NCI-H1105 treated with DMSO at 0.1 percent for 48 hours (cell line): ENCODE measurements at places on chromosomes 11 and 22.
A peak's percentile ranks its signal among the peaks of the same experiment; 100 is the strongest.

DNA sequence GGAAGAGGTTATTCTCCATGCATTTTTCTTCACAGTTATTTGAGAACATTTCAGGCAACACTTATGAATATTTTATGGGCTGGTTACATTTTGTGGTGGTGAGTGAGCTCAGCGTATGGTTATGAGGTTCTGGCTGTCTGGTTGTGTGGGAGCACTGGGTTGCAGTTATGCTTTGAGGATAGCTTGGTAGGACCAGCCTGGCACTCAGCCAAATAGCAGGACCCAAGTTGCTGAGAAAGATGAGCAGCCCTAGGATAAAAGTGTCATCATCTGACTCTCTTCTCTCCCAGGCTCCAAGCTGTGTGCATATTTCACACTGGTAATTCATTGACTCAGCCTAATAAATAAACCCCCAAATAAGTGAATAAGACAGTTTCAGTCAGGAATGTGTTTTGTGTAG is 8.1 kb upstream of the SRSF8 start:
- DNase-seq: no peak

- no peak for DNase-seq
These were observed 1.8 kb downstream of the MTMR2 start for GRCh38 chr11:95922099-95922498.

- no peak for DNase-seq
These were observed 274.7 kb downstream of the CASP12 start for GRCh38 chr11:104623518-104623917.

GRCh38 chr11:102837646-102838045 is 5.8 kb downstream of the MMP3 start:
- DNase-seq: no peak

GRCh38 chr22:31367426-31367825 is 21.3 kb upstream of the PATZ1 start:
- DNase-seq: no peak

GRCh38 chr22:19687561-19688300 is 26.6 kb upstream of the SEPTIN5 start:
- DNase-seq: peak; percentile 8

- DNase-seq: no peak
These were observed 21.5 kb downstream of the RIBC2 start for GRCh38 chr22:45434981-45435380.

- no peak for DNase-seq
These were observed 759 bp downstream of the CPT1A start for GRCh38 chr11:68840661-68841653.

DNA sequence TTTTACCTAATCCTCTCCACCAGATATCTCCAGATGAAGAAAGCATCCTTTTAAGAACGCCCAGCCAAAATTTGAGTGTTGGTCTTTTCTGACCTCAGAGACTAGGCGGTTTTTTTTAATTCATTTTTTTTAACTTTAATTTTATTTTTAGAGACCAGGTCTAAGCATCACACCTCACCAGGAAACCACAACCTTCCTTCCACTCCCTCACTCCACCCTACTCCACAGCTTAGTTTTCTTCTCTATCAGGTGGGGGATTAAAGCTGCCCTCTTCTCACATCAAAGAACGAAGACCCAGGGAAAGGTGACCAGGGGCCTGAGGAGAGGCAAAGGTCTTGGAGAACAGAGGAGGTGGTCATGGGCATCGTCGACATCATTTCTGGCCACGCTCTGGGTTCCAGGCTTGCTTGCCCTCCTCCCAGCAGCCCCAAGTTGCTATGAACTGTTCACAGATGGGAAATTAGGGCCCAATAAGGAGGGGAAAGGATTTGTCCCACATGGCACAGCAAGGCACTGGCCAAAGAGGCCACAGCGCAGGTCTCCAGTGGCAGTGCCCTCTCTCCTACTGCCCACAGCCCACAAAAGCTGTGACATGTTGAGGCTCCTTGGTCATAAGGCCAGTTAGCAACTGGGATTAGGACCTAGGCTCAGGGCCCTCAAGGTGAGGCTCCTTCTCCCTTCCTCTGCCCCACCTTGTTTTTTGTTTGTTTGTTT is 1.4 kb upstream of the PEX16 start:
- DNase-seq: no peak

DNA sequence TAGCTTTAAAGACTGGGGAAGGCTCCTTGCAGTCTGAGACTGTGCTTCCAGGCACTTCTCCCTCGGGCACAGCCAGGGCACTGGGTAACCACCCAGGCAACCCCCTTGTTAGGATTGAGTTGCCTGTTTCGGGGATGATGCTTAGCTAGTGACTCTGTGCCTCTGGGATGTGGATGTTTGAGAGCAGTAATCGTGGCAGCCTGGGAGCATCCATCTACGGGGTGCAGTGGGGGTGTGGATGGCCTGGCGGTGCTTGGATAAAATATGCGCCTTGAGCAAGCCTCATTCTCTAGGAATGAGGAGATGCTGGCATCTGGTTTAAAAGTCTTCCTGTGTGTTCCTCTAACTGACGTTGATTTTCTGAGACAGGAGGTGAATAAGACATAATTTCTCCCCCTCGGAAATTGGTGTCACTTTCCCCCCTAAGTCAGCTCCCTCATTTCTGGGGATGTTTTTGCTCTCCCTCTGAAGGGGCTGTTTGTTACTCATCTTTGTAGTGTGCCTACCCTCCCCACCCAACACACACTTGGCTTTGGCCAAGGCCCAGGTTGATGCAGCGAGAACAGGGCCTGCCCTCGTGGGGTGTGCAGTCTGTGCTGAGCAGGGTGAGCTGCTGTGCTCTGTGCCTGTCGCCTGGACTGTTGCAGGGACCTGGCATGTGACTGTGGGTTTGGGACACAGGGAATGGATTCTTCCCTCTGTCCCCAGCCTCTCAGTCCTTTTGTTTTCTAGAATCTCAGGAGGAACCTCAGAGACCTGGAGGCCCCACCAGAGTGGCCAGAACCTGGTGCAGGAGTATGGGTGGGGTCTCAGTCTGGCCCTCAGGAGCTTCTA is 2.0 kb downstream of the GNAZ start:
- DNase-seq: no peak

GRCh38 chr22:20882855-20883254 is 24.0 kb downstream of the SNAP29 start:
- DNase-seq: no peak

DNA sequence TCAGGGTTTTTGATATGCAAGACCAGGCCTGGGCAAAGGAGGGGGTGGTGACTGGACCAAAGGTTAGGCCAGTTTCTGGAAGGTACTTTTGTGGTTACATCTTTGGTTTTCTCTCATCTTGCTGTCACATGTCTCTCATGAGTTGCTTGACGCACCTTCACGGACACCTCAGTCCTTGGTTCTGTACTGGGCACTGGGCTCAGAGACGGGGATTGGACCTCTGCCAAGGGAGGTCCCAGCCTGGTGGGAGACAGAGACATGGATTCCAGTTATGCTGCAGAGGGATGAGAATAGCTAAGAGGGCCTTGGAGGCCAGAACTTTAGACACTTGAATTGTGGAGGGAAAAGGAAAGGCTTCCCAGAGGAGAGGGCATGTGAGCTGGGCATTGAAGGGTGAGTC is 1.7 kb downstream of the USP35 start:
- DNase-seq: no peak

DNA sequence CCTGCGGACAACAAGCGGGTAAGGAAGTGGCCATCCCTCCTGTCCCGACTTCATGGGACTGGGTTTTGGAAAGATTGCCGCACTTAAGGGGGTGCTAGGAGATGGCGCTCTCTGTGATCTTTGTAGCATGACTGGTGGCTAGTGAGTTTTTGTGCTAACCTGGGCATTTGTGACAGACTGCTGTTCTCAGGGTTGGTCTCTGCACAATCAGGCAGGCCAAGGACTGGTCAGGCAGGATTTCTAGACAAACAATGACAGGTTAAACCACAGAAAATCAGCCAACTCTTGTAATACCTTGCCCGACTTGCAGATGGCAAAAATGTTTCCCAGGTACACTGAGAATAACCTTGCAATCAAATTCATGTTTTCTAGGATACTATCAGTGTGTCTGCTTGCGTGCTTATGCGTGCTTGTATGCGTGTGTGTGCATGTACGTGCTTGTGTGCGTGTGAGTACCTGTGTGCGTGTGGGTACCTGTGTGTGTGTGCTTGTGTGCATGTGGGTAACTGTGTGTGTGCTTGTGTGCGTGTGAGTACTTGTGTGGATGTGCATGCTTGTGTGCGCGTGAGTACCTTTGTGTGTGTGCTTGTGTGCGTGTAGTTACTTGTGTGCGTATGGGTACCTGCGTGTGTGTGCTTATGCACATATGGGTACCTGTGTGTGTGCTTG is 25.6 kb upstream of the SORL1-AS1 start:
- DNase-seq: no peak

GRCh38 chr22:42500836-42501179 is 18.8 kb downstream of the RRP7A start:
- DNase-seq: no peak

GRCh38 chr22:47393191-47393590 is 630.7 kb downstream of the TBC1D22A start:
- DNase-seq: no peak

GRCh38 chr11:126452241-126453101 is 97.0 kb downstream of the ST3GAL4 start:
- no peak for DNase-seq

DNA sequence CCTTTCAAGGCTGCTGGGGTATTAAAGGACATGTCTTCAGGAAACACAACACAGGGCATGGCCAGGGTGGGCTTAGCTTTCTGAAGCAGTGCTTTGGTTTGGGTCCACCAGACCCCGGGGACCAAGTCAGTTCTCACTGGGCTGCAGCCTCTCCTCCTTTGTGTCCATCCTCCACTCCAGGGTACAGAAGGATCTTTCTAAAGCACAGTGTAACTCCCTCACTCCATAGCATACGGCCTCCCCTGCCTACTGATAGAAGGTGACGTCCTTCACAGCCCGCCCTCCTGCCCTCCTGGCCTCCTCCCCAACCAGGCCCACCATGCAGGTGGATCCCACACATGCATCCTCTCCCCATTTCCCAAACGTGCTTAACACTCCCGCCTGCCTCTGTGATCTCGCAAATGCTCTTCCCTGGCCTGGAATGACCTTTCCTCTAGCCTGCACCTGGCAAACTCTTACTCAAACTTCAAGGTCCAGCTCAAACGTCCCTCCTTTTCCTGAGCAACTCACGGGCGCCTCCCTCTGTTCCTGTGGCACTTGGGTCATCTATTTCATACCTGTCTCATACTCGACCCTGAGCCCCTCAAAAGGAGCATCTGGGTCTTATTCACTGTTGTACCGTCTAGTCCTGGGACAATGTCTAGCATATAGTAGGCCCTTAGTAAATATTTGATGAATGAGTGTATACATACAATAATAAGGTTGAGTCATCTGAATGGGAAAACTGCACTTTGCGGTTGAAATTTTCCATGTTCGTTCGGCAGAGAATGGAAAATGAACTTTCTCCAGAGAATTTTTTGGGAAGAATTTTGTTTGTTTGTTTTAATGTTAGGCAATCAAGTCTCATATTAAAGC is 187.7 kb downstream of the EFCAB6 start:
- no peak for DNase-seq

DNA sequence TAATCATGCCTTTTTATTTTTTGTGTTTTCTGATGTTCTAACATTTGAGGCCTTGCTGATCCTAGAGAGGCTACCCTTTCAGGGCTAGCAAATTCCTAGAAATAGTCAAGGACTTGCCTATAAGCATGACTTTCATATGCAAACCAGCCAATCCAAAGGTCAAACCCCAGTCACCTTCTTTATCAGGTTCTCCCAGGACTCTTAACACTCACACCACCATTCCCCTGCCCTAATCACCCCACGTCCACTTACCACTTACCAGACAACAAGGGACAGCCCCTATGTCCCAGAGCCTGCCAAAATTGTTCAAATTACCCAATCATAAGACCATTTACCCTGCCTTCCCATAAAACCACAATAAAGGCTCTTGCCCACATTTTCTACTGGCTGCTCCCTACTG is 1339.8 kb downstream of the LRRC4C start:
- DNase-seq: no peak

GRCh38 chr11:73306069-73306841 is 1.8 kb upstream of the ARHGEF17 start:
- no peak for DNase-seq

GRCh38 chr11:2933375-2934020 is 4.3 kb upstream of the PHLDA2 start:
- DNase-seq: no peak

DNA sequence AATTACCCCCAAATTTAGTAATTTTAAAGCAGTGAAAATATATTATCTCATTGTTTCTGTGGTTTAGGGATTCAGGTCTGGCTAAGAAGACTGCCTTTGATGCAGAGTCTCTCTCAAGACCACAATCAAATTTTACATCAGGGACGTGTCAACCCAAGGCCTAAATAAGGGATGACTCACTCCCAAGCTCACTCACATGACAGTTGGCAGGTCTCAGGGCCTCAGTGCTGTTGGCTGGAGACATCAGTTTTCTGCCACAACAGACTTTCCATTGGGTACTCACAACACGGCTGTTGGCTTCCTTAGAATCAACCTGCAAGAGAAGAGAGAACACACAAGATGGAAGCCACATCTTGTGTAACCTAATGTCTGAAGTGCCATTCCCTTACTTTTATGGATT is 377.3 kb downstream of the FAM181B start:
- no peak for DNase-seq

DNA sequence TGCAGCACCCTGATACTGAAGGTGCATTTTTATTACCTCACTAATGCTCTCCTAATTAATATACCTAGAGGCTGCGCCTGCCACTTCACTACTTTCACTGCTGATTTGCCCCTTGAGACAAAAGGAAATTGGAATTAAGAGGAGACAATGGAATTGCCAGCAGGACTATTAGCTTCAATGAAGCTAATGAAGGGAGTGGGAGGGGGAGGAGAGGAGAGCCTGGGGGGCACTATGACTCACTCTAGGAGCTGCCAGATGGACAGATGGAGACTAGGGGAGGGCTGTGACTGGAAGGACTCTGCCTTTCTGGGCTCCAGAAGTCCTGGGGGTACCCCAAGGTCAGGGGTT is 102.8 kb upstream of the DRD2 start:
- DNase-seq: no peak

DNA sequence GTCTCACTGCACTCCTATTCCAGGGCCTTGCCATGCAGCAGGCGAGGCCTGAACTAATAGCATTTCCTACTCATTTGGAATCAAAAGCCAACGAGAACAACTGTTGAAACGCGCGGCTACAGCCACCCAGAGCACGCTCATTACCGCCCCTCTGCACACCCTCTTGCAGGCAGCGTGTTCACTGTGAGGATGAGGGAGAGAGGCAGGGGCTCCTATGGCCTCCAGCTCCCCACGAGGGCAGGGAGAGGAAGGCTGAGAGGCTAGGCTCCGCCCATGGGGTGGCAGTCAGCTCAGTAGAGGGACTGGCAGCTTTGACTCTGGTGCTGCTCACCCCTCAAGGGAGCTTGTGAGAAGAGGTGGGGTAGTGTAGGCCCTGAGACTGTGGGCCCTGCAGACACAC is 26.2 kb downstream of the LMO1 start:
- DNase-seq: no peak

- no peak for DNase-seq
These were observed 6.7 kb upstream of the PKP3 start for GRCh38 chr11:387193-387793.

GRCh38 chr22:46875089-46875488 is 112.6 kb downstream of the TBC1D22A start:
- DNase-seq: no peak
